ENCODE measurements at places on chromosomes 12 and 14. TPM values are rescaled to one million over a fixed set of nuclear protein-coding genes. Genes with fewer than 3 reads are reported as not detected.
A peak's percentile ranks its signal among the peaks of the same experiment; 100 is the strongest.

Gene USP30
- total RNA-seq = 19.1 TPM

Gene NOXRED1
- total RNA-seq = not detected

DNA sequence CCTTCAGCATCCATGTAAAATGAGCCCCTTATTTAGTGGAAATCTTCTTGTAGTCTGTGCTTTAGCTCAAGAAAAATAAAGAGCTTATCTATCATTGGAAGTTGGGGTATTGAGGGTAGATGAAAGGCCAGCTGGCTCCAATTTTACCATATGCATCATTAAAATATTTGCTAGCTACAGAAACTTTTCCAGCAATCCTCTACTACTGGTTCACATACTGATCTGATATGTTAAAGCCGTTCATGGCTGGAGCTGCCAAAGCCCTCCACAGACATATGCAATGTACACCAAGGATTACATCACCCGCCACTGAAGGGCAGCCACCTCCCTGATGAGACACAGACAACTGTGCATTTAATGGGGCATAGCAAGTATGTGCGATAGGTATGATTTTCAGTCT is 1205.3 kb downstream of the GALC start:
- H3K36me3 ChIP-seq = no peaks in the 10 kb centered on the region
- H3K4me3 ChIP-seq = no peak overlapping the region
- H3K27me3 ChIP-seq = no peaks in the 10 kb centered on the region
- DNase-seq = no peak
- no peak overlapping the region for H3K27ac ChIP-seq

Gene NRIP2
- total RNA-seq = 0.59 TPM

Gene CACNA1C
- total RNA-seq = 83.1 TPM

DNA sequence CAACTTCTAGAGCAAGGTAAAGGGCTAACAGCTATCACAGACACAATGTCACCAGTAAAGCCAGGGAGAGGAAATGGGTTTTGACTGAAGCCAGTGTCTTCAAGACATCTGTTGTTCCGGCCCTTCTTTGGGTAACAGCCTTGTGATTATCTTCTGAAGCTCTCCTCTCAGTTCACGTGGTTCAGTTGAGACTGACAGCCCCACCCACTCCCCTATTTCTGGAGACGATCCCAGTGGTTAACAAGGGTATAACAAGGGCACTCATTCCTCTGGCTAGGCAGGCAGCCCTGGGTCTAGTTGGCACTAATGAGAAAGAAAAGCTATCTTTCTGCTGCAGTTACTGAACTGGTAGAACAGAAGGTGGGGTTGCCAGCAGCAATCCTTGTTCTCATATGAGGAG is 6.9 kb downstream of the GNPTAB start:
- H3K36me3 ChIP-seq = no peaks in the 10 kb centered on the region
- H3K27ac ChIP-seq = peak overlapping the region; percentile 68
- no peaks in the 10 kb centered on the region for H3K27me3 ChIP-seq
- no peak overlapping the region for H3K4me3 ChIP-seq
- peaks cover 35% of the 10 kb centered on the region for H3K4me1 ChIP-seq

- H3K27ac ChIP-seq = no peak overlapping the region
- no peaks in the 10 kb centered on the region for H3K36me3 ChIP-seq
- no peak for DNase-seq
- H3K4me3 ChIP-seq = no peak overlapping the region
These were observed 2.4 kb upstream of the WIF1 start for GRCh38 chr12:65123435-65124063.

- H3K4me3 ChIP-seq = no peak overlapping the region
- no peaks in the 10 kb centered on the region for H3K4me1 ChIP-seq
- DNase-seq = no peak
- no peaks in the 10 kb centered on the region for H3K27me3 ChIP-seq
These were observed 28.2 kb downstream of the TTC7B start for GRCh38 chr14:90788031-90788430.

DNA sequence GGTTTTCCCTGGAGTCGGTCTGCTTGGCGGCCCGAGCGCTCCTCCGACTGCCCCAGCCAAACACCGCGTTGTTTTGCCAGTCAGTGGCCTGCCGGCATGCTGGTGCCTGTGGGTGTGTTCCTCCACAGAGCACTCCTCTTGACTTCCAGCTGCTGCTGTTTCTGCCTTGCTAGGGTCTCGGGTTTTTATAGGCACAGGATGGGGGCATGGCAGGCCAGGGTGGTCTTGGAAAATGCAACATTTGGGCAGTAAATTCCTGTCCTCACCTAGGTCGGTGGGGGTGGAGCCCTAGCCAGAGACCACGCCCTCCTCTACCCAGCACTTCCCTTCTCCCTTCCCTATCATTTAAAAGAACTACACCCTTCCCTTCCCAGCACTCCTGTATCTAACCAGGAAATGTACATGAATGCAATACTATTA is 34.7 kb upstream of the VASH1 start:
- H3K4me3 ChIP-seq = peak overlapping the region; percentile 7
- no peaks in the 10 kb centered on the region for H3K4me1 ChIP-seq
- H3K27me3 ChIP-seq = no peaks in the 10 kb centered on the region
- H3K27ac ChIP-seq = peak overlapping the region; percentile 65
- no peak for DNase-seq

Gene ATG14
- 11.1 TPM for total RNA-seq

Gene GPR135
- 5.0 TPM for total RNA-seq

DNA sequence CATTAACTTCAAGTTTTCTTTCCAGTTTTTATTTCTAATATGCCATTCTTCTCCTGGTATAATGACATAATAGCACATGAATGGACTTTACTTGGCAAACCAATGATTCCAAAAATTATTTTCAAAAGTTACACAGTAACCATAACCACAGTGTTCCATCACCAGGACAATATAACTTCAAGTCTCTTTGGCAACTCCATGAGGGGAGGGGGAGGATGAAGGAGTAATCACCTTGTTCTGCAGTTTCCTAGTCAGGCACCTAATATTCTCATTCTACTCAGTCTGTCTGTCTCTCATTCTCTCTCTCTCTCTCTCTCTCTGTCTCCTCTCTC is 66.6 kb downstream of the BTG1 start:
- no peak overlapping the region for H3K27ac ChIP-seq
- no peaks in the 10 kb centered on the region for H3K27me3 ChIP-seq
- H3K4me1 ChIP-seq = peaks cover 42% of the 10 kb centered on the region
- H3K4me3 ChIP-seq = no peak overlapping the region
- no peak for DNase-seq
- no peaks in the 10 kb centered on the region for H3K36me3 ChIP-seq

GRCh38 chr14:67510121-67510520 is 21.6 kb upstream of the TMEM229B start:
- H3K27me3 ChIP-seq = no peaks in the 10 kb centered on the region
- no peak overlapping the region for H3K4me3 ChIP-seq
- H3K4me1 ChIP-seq = no peaks in the 10 kb centered on the region
- no peaks in the 10 kb centered on the region for H3K36me3 ChIP-seq
- DNase-seq = no peak

Gene CORO1C
- total RNA-seq = 70.7 TPM

- no peaks in the 10 kb centered on the region for H3K36me3 ChIP-seq
- H3K27me3 ChIP-seq = no peaks in the 10 kb centered on the region
These were observed 98.9 kb downstream of the EGLN3 start for GRCh38 chr14:33851931-33852330.

- H3K27ac ChIP-seq = no peak overlapping the region
These were observed 76.7 kb downstream of the TMEM121 start for GRCh38 chr14:105602799-105603793.

- no peaks in the 10 kb centered on the region for H3K27me3 ChIP-seq
- no peak for DNase-seq
- H3K27ac ChIP-seq = no peak overlapping the region
- H3K4me1 ChIP-seq = no peaks in the 10 kb centered on the region
- no peaks in the 10 kb centered on the region for H3K36me3 ChIP-seq
- no peak overlapping the region for H3K4me3 ChIP-seq
These were observed 44.4 kb upstream of the GSG1 start for GRCh38 chr12:13147688-13148484.

- no peaks in the 10 kb centered on the region for H3K27me3 ChIP-seq
- no peaks in the 10 kb centered on the region for H3K36me3 ChIP-seq
- no peak overlapping the region for H3K27ac ChIP-seq
- H3K4me3 ChIP-seq = no peak overlapping the region
- no peaks in the 10 kb centered on the region for H3K4me1 ChIP-seq
These were observed 160.5 kb upstream of the TRHDE start for GRCh38 chr12:72111706-72112105.

DNA sequence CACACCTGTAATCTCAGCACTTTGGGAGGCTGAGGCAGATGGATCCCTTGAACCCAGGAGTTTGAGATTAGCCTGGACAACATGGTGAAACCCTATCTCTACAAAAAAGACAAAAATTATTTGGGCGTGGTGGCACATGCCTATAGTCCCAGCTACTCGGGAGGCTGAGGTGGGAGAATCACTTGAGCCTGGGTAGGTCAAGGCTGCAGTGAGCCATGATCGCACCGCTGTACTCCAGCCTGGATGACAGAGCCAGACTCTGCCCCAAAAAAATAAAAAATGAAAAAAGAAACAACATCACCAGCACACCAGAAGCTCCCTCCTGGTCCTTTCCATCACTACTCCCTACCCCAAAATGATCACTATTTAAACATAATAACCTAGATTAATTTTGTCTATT is 2.6 kb downstream of the VEZT start:
- no peak overlapping the region for H3K27ac ChIP-seq
- no peak for DNase-seq
- no peaks in the 10 kb centered on the region for H3K4me1 ChIP-seq

DNA sequence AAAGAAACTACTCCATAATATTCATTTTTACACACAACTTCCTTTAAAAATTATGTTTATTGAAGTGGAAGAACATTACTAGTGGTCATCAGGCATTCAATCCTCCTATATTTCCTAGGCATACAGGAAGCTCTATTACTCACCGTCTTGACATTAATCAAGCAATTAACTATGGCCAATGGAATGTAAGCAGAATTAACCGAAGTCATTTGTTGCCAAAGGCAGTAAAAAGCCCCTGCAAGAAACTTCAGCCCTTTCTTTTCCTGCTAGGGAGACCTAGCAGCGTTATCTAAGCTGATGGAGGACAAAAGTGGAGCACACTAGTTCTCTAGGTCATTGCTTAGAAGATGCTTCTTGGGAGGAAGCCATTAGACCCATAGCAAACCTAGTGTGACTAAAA is 399.6 kb downstream of the KCNH5 start:
- no peaks in the 10 kb centered on the region for H3K36me3 ChIP-seq
- no peak for DNase-seq
- no peak overlapping the region for H3K4me3 ChIP-seq
- no peaks in the 10 kb centered on the region for H3K27me3 ChIP-seq

DNA sequence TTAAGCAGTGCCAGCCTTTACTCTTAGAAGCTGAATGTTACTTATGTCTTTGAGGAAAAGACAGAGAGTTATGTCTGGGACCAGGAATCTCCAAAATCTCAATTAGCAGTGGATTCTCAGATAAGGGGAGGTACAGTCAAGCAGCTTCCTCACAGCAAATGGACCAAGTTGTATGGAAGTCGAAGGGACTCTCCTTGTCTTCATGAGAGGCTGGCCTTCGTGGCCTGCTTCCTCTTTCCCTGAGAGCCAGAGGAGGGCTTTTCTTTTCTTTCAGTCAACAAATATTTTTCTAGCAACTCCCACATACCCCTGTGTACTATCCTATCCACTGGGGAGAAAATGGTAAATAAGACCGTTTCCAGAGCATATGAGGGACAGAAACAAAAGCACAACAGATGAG is 6.6 kb upstream of the WNT5B start:
- no peak overlapping the region for H3K27ac ChIP-seq
- DNase-seq = no peak
- H3K27me3 ChIP-seq = no peaks in the 10 kb centered on the region
- peaks cover 8% of the 10 kb centered on the region for H3K4me1 ChIP-seq
- H3K36me3 ChIP-seq = no peaks in the 10 kb centered on the region

- no peak for DNase-seq
- no peaks in the 10 kb centered on the region for H3K36me3 ChIP-seq
- H3K27me3 ChIP-seq = no peaks in the 10 kb centered on the region
- H3K4me1 ChIP-seq = peaks cover 15% of the 10 kb centered on the region
These were observed 449.6 kb upstream of the CCDC196 start for GRCh38 chr14:66036547-66036946.

- no peaks in the 10 kb centered on the region for H3K4me1 ChIP-seq
- H3K4me3 ChIP-seq = no peak overlapping the region
- no peak overlapping the region for H3K27ac ChIP-seq
- no peak for DNase-seq
These were observed 17.1 kb upstream of the MDM2 start for GRCh38 chr12:68790952-68791234.

- H3K27ac ChIP-seq = no peak overlapping the region
- no peaks in the 10 kb centered on the region for H3K36me3 ChIP-seq
- no peak for DNase-seq
- no peaks in the 10 kb centered on the region for H3K4me1 ChIP-seq
These were observed 40.6 kb downstream of the PPP1R13B start for GRCh38 chr14:103806805-103807204.

- peak overlapping the region; percentile 90 for H3K27ac ChIP-seq
- no peaks in the 10 kb centered on the region for H3K36me3 ChIP-seq
- no peak for DNase-seq
- peak overlapping the region; percentile 90 for H3K4me3 ChIP-seq
- H3K27me3 ChIP-seq = no peaks in the 10 kb centered on the region
- H3K4me1 ChIP-seq = no peaks in the 10 kb centered on the region
These were observed 1.6 kb downstream of the MLEC start for GRCh38 chr12:120688527-120689071.

Gene FAIM2
- total RNA-seq = 9.8 TPM

Gene STAC3
- 0.59 TPM for total RNA-seq

- H3K27ac ChIP-seq = no peak overlapping the region
- H3K27me3 ChIP-seq = no peaks in the 10 kb centered on the region
- no peak overlapping the region for H3K4me3 ChIP-seq
- DNase-seq = no peak
- no peaks in the 10 kb centered on the region for H3K4me1 ChIP-seq
- H3K36me3 ChIP-seq = no peaks in the 10 kb centered on the region
These were observed 49.0 kb downstream of the TSPAN11 start for GRCh38 chr12:30975581-30975980.

Gene TMEM30B
- 3.7 TPM for total RNA-seq

Gene KRT6B
- not detected for total RNA-seq

- no peak for DNase-seq
- H3K4me1 ChIP-seq = no peaks in the 10 kb centered on the region
- H3K4me3 ChIP-seq = no peak overlapping the region
- no peaks in the 10 kb centered on the region for H3K36me3 ChIP-seq
- H3K27ac ChIP-seq = peak overlapping the region; percentile 80
These were observed 4.5 kb upstream of the LTBP2 start for GRCh38 chr14:74616507-74616906.

- H3K4me3 ChIP-seq = no peak overlapping the region
- H3K27me3 ChIP-seq = no peaks in the 10 kb centered on the region
- peak overlapping the region; percentile 57 for H3K27ac ChIP-seq
These were observed 186.0 kb upstream of the BCL2L14 start for GRCh38 chr12:11884706-11885105.

DNA sequence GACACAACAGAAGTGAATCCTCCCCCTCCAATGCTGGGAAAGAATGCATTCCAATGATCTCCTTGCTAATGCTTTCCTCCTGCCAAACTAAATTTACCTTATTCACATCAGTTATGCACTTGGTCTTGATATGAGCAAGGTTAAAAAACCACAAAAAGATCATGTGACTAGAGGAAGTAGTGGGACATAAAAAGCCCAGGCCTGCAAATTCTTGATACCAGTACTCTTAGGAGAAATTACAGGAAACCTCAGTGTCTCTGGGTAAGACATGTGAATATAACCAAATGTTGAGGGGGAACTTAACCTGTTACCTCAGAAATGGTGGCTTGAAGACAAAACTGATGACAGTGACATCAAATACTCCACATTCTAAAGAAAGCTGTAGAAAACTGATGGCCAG is 427.1 kb downstream of the RPS29 start:
- H3K27me3 ChIP-seq = no peaks in the 10 kb centered on the region
- H3K27ac ChIP-seq = no peak overlapping the region
- no peaks in the 10 kb centered on the region for H3K36me3 ChIP-seq
- H3K4me3 ChIP-seq = no peak overlapping the region
